ENCODE measurements at places on chromosomes 1 and 21. TPM values are rescaled to one million over a fixed set of nuclear protein-coding genes. Genes with fewer than 3 reads are reported as not detected.

DNA sequence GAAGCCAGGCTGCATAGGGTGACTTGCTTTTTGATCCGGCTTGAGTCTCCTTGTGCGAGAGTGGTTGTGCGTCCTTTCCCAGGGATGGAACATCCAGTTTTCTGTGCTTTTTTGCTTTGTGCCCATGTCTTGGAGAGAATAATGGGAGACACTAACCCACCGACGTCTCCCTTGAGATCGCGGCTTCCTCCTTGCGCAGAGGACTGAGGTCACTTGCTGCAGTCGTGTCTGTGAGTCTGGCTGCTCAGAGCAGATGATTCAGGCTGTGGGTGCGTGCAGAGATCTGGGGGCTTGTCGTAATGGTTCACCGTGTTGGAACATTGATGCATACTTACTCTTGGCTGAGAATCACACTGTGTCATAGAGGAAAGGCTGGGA, 164.5 kb upstream of the CACNA1E start:
- no peak for DNase-seq

DNA sequence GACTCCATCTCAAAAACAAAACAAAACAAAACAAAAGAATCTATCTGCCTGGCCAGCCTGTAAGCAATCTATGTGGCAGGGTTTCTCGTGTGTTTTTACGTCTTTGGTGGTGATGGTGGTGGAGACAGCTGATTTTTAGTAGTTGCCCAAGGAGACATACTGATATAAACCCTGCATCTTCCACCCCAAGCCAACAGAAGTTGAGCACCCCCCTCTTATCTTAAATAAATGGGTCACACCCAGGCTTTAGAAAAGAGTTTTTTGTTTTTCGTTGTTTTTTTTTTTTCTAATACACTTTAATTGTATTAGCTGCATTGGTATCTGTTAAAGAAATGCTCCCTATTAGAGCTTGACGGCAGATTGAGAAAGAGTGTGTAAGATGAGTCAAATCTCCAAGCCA, 134.7 kb downstream of the GLUL start:
- DNase-seq, result no peak

DNA sequence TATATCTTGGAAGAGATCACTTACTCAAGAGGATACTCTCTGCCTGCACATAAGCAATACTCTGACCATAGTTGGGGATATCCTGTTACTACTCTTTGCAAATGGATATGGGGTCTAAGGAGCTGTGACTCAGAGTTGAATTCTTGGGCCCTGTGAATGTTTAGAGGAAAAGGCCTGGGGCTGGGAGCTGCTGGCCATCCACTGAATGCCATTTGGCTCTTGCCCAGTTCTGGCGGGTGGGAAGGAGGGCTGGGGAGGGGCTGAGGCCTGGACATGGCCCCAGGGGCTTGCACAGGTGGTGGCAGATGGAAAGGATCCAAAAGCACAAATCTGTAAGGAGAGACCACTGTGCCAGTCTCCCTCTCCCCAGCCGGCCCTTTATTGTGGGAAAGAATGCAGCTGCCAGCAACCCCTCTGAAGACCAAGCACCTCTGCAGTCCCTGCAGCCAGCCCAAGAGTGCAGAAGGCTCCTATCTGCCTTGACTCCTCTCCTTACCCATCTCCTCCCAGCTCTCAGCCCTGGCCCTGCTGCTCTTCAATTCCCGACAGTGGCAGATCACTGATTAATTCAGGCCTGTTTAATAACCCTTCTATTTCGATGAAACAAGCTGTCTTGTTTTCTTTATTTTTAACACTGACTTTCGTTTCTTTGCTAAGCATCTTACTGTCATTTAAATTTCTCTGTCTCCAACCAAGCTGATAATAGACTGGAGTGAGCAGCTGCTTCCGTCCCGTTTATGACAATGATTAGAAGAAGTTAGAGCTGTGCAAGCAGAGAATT, 12.1 kb downstream of the PLXNA2 start:
- no peak for DNase-seq

DNA sequence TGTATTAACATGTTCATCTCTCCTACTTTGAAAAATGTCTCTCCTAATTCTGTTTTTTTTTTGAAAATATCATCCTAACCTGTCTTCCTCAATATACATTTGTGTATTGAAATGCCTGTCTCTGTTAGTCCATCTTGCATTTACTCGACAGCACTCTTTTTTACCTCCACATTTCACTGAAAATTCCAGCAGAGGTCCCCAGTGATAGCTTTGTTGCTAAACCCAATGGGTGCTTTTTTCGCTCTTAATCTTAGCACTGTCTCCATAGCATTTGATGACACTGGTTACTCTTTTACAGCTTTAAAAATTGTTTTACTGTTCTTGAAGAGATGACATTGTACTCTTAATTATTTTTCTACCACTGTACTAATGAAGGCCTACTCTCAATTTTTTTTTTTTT, 10.8 kb downstream of the OSBPL9 start:
- DNase-seq, result no peak

DNA sequence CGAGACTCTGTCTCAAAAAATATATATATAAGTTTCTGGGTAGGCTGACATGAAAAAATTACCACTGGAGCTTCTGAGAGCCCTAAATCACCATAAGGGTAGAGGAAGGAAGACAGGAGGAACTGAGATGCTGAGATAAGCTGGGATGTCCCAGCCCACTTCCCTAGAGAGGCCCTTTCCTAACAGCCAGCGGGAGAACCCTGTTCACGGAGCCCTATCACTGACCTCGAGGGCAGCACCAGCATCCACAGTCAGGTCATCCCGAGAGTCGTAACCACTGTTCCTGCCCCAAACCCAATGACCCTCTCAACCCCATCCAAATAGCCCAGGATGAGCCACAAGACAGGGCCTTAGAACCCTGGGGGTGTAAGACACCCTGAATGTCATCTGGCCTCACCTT, 77.5 kb downstream of the CD34 start:
- DNase-seq, result no peak

DNA sequence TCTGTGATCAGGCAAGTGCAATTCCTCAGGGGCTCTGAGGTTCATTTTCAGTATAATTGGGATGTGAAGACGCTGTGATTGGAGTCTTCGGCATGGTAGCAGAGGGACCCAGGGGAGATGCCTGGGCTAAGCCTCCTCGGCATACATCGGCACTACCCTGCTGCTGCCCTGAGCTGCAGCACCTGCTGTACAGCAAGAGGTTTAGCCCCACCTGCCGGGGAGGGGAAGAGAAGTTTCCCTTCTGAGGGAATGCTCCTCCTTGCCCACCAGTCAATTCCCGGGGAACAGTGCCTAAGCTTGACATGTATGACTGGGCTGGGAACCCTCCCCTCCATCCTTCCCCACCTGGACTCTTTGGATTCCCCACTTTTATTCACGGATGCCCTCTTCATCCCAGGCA, 24.9 kb downstream of the CNIH3 start:
- no peak for DNase-seq

The LCE1D gene
- total RNA-seq, result not detected

DNA sequence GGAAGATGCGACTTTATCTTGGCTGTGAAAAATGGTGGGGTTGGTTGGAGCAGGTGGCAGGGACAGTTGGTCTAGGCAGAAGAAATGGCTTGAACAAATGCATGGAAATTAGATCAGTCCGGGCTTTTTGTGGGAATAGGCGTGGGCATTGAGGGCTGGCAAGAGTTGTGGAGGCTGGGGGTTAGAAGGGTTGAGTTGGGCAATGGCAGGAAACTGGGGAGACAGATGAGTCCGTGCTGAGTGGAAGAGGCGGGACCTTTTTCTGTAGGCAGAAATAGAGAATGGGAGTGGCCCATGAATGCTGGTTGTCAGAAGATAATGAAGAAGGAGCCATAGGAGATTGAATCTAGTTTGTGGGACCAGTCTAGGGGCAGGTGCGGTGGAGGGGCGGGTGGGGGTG, 6.9 kb downstream of the PDPN start:
- no peak for DNase-seq

- no peak for DNase-seq
Measured at GRCh38 chr1:175179837-175180590, 12.6 kb downstream of the KIAA0040 start.

The ILDR2 gene
- 2.0 TPM for total RNA-seq

GRCh38 chr1:60906039-60906438, 176.3 kb upstream of the NFIA start:
- DNase-seq, result no peak

- no peak for DNase-seq
Measured at GRCh38 chr1:169457443-169457842, 28.3 kb downstream of the SLC19A2 start.

- no peak for DNase-seq
Measured at GRCh38 chr1:215005656-215006345, 76.7 kb upstream of the KCNK2 start.

- DNase-seq, result no peak
Measured at GRCh38 chr21:44542716-44543115, 2.7 kb upstream of the KRTAP10-1 start.

DNA sequence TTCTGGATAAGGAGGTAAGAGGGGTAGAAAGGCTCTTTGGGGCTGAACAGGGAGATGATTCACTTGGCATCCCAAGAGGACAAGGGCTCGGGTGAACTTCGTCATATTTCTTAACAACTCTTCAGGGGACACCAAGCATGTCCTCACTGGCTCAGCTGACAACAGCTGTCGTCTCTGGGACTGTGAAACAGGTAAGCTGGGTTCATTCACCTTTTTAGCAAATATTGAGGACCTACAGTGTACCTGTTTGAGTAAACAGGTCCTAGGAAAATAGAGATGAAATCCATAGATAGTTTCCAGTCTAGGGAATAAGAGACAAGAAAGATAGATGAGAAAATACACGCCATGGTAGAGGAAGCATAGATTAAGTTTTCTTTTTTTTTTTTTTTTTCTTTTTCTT, 2.1 kb downstream of the EIF3I start:
- no peak for DNase-seq

GRCh38 chr1:53687901-53688300, 51.1 kb downstream of the GLIS1 start:
- DNase-seq, result no peak

GRCh38 chr21:38626306-38626705, 128.0 kb upstream of the ERG start:
- no peak for DNase-seq

GRCh38 chr1:191969290-191969689, 189.0 kb upstream of the RGS18 start:
- DNase-seq, result no peak

The ABCA4 gene
- total RNA-seq, result 0.26 TPM

DNA sequence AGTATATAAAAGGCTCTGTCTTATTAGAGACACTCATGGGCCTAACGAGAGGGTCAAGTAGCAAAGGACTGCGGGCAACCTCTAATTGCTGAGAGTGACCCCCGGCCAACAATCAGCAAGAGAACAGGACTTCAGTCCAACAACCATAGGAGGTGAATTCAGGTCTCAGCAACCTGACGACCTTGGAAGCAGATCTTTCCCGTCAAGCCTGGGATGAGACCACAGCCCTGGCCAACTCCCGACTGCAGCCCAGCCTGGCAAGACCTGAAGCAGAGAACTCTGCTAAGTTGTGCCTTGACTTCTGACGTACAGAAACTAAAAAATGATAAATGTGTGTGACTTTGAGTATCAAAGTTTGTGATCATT, 5.7 kb downstream of the ECHDC2 start:
- no peak for DNase-seq

The IL22RA1 gene
- 11.6 TPM for total RNA-seq

GRCh38 chr1:151246786-151247185, 7.7 kb upstream of the PSMD4 start:
- DNase-seq, result no peak

DNA sequence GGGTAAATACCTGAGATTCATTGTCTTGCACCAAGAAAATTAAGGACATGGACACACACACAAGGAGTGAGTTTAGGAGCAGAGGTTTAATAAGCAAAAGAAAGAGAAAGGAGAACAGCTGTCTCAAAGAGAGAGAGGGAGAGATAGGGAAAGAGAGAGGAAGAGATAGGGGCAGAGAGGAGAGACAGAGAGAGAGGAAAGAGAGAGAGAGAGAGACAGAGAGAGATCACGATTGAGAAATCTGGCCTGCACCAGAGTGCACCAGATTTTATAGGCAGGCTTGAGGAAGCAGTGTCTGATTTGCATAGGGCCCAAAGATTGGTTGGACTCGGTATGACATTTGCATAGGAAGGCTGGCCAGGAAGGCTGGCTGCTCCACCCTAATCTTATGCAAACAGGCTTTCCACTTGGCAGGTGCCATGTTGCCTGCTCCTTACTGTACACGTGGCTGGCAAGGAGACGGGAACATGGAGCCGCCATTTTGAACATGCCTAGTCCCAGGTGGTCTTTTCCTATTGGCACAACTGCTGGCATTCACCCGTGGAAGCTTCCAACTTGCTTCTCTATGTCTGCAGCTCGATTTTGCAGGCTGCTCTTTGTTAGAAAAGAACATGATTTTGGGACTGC, 419.9 kb downstream of the ZP4 start:
- DNase-seq, result no peak
